ENCODE measurements at places on chromosomes 2 and 18. TPM values are rescaled to one million over a fixed set of nuclear protein-coding genes. Genes with fewer than 3 reads are reported as not detected.

CROCC2 gene
- total RNA-seq = 0.55 TPM

MC4R gene
- total RNA-seq = not detected

ASIC4 gene
- 4.6 TPM for total RNA-seq

SERPINB11 gene
- total RNA-seq = 2.0 TPM

STEAP3 gene
- 11.9 TPM for total RNA-seq

UPP2 gene
- total RNA-seq = not detected

GATA6 gene
- 50.5 TPM for total RNA-seq

NMUR1 gene
- 3.2 TPM for total RNA-seq

DNA sequence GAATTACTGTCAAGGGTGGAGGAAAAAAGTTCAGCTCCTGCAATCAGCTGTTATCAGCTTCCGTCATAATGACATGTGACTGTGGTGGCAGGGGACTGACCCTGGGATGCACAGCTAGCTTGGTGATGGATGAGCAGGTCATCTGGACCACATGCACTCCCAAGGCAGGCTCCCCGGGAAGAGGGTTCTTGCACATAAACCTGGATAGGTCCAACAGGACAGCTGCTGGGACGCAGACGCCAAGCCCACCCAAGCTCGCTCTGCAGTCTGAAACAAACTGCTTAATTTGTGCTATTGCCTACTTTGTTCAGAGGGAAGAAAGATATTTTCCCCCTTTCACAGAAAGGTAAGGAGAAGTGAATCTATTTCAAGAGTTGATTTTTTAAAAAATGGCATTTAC is 30.2 kb downstream of the FAM178B start:
- peak; percentile 32 for DNase-seq
- H3K27me3 ChIP-seq = no peaks in the 10 kb centered on the region
- H3K27ac ChIP-seq = no peak overlapping the region
- no peaks in the 10 kb centered on the region for H3K36me3 ChIP-seq
- no peak overlapping the region for H3K4me3 ChIP-seq

DNA sequence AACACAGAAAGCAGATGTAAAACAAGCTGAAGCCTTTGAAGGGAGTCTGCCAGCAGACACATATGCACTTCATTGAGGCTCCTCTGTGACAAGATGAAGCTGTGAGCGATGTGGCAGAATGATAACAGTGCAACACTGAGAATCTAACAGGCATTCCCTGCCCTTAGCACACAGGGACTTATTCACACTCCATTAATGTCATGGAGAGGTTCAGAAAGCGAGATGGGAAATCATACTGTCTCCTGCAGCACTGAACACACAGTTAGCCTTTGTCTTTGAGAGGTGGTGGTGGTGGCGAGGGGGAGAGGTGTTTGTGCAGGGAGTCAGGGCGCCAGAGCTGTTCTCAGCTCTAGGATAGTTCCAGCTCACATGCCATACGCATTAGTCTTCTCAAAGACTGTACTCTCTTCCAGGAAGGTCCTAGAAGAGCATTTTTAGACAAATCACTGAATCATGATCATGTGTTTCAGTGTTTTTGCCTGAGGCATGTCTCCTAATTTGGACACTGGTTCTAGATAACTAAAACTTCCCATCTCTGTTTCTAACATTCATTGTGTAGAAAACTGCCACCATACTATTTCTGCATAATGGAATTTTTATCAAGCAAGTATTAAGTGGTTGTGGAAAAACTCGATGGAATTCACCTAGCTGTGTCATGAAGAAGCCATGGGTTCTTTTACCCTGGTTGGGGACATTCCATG is 93.5 kb upstream of the ITGB6 start:
- H3K36me3 ChIP-seq = no peaks in the 10 kb centered on the region
- H3K27me3 ChIP-seq = no peaks in the 10 kb centered on the region
- H3K4me3 ChIP-seq = no peak overlapping the region
- no peaks in the 10 kb centered on the region for H3K4me1 ChIP-seq
- no peak overlapping the region for H3K27ac ChIP-seq

DNA sequence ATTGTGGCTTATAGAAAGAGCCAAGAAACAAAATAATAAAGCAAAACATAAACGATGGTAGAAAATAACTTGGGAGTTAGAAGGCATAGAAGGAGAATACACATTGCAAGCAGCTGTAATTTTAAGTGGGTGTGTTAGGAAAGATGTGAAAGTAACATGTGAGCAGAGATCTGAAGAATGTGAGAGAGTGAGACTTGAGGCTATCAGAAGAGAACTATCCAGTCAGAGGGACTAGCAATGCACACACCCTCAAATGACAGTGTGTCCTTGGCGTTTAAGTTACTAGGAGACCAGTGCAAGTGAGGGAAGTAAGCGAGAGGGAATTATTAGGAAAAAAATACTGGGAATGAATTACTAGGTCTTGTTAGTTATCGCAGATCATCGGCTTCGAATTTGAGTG is 304.9 kb downstream of the DSEL start:
- H3K4me3 ChIP-seq = no peak overlapping the region
- no peak for DNase-seq
- H3K27me3 ChIP-seq = no peaks in the 10 kb centered on the region
- no peak overlapping the region for H3K27ac ChIP-seq
- peaks cover under 1% of the 10 kb centered on the region for H3K4me1 ChIP-seq

- H3K36me3 ChIP-seq = no peaks in the 10 kb centered on the region
- peaks cover 31% of the 10 kb centered on the region for H3K4me1 ChIP-seq
- H3K27ac ChIP-seq = no peak overlapping the region
- H3K27me3 ChIP-seq = no peaks in the 10 kb centered on the region
- H3K4me3 ChIP-seq = no peak overlapping the region
Measured at GRCh38 chr2:23506531-23507266, 121.7 kb downstream of the KLHL29 start.

GRCh38 chr2:32851777-32852439 is 94.8 kb upstream of the LTBP1 start:
- no peaks in the 10 kb centered on the region for H3K27me3 ChIP-seq
- no peak overlapping the region for H3K4me3 ChIP-seq
- H3K27ac ChIP-seq = no peak overlapping the region
- no peak for DNase-seq
- peaks cover 3% of the 10 kb centered on the region for H3K4me1 ChIP-seq
- no peaks in the 10 kb centered on the region for H3K36me3 ChIP-seq

DNA sequence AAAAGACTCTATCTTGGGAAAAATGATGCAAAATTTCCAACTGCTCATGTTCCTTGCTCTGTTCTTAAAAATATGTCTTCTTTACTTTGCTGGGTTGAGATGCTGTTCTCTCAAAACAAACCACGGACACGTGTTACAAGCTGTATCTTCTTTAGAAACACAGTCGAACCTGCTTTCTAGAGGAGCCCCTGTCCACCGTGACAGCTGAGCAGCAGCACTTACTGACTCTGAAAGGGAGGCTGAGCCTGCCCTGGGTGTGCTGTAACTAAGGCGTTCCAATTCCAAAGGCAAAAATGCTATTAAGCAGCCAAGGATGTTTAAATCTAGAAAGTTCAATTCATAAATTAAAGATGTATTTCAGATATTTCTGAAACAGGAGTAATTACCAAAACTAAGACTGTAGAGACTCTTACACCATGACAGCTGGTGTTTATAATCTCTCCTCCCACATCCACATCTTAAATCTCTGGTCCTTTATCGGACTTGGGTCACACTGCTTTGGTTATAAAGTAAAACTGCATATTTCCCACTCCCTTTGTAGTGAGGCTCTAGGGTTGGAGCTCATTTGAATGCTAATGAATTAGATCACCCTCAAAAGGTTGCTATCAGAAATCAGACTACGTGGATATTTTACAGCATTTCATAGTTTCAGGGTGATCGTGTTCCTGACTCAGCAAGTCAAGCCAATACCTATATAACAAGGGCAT is 281.2 kb upstream of the LYPD1 start:
- no peak for DNase-seq
- no peak overlapping the region for H3K4me3 ChIP-seq
- H3K4me1 ChIP-seq = no peaks in the 10 kb centered on the region
- no peaks in the 10 kb centered on the region for H3K36me3 ChIP-seq
- no peaks in the 10 kb centered on the region for H3K27me3 ChIP-seq

- no peaks in the 10 kb centered on the region for H3K27me3 ChIP-seq
- DNase-seq = no peak
- no peaks in the 10 kb centered on the region for H3K36me3 ChIP-seq
- H3K4me1 ChIP-seq = peaks cover 7% of the 10 kb centered on the region
Measured at GRCh38 chr2:100998235-100998573, 3.9 kb upstream of the RPL31 start.
